ENCODE measurements at places on chromosomes 1 and 21. TPM values are rescaled to one million over a fixed set of nuclear protein-coding genes. Genes with fewer than 3 reads are reported as not detected.

ZNF692 gene
- 92.3 TPM for total RNA-seq

DNA sequence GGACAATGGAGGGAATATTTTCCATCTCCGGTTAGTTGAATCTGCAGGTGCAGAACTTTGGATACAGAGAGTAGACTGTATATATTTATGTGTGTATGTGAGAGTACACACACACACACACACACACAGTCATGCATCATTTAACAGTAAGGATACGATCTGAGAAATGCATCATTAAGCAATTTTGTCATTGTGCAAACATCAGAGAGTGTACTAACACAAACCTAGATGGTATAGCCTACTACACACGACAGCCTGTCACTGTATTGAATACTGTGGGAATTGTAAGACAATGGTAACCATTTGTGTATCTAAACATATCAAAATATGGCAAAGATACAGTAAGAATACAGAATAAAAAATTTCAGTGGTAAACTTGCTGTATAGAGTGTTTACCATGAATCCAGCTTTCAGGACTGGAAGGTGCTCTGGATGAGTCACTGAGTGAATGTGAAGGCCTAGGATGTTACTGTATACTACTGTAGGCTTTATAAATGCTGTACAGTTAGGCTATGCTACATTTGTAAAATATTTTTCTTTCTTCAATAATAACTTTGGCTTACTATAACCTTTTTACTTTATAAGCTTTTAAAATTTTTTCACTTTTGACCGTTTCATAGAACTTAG lies 138.5 kb downstream of the ZZZ3 start:
- H3K4me1 ChIP-seq = peaks cover 4% of the 10 kb centered on the region
- H3K36me3 ChIP-seq = peaks cover 7% of the 10 kb centered on the region
- no peak overlapping the region for H3K4me3 ChIP-seq
- no peak for DNase-seq
- H3K27ac ChIP-seq = no peak overlapping the region

DNA sequence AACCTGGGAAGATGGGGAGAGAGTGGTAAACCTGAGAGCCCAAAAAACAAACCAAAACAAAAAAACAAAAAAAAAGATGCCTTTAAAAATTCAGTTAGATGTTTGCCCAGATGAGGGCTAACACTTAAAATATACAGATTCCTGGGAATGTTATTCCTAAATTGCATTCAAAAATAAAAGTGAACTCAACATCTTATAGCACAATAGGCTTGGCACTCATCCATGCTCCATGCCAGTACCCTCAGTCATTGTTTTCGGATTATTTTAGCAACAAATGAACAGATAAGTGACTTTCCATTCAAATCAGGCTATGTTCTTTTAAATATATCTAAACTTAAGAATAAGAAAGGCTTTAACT lies 3.7 kb downstream of the ATP1A1 start:
- peaks cover 65% of the 10 kb centered on the region for H3K4me1 ChIP-seq
- H3K27me3 ChIP-seq = no peaks in the 10 kb centered on the region
- H3K36me3 ChIP-seq = peaks cover 45% of the 10 kb centered on the region
- H3K4me3 ChIP-seq = peak overlapping the region; percentile 93
- peak overlapping the region; percentile 98 for H3K27ac ChIP-seq

PRKAA2 gene
- 0.02 TPM for total RNA-seq

DNA sequence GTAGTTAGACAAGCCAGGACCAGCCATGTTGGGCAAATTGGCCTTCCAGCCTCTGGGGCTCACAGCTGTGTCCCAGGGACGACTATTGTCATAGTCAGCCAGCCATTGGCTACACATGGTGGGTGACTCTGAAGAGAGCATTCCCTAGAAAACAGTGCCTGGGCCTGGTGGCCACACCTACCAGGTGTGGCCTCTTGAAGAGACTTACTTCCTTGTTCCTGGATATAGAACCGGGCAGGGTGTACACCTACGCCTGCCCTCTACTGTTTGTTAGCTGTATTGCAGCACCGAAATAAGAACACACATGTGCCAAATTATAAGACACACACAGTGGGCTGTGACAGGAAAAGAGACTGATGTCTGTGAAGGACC lies 134.6 kb upstream of the ARHGEF16 start:
- DNase-seq = peak; percentile 71
- H3K4me1 ChIP-seq = peaks cover 16% of the 10 kb centered on the region
- H3K27me3 ChIP-seq = peaks cover 3% of the 10 kb centered on the region
- H3K4me3 ChIP-seq = no peak overlapping the region
- H3K36me3 ChIP-seq = no peaks in the 10 kb centered on the region

DNA sequence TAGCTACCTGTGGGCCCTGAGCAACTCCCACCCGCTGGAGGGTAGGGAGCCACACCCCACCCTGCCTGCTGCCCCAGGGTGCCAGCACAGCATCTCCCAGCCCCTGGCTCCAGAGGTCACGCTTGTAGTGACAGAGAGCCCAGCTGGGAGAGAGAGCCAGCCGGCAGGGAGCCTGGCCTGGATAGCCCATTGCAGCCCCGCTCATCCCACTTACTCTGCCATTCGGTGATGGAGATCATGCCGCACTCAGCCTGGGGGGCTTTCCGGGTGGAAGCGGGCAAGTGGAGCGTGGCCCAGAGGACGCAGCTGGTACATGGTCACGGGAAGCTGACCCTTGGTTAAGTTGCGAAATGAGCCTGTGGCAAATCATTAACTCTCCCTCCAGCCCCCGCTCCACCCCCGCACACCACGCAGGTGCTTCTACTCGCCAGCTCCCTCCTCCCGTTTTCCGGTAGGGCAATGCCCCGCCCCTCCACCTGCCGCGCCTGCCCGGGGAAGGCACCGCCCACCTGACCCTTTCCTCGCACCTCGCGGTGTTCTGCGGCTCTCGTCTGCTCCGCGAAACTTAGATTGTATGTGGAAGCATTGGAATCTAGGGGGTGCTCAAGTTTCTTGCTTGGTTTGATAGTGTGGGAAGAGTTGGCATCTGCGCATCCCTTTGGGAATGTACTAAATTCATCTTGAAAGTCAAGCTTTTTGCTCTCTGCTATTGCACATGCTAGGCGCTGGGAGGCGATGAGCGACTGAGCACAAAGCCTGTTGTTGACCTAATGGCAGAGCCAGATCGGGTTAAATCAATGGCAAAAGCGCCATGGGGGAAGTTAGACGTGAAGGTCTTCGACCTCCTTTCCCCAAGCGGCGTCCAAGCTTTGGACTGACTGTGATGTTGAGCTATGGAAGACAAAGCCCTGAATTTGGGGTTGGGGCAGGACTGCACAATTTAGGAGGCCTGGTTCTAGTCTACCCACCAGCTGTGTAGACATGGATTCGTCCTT lies at the start of gene GOLT1A:
Gene GOLT1A (minus strand): TSS at position 321 of the 995 bp plus-strand sequence. CDS start 82 bp downstream, at position 239.
- H3K27ac ChIP-seq = no peak within 1 kb of the TSS
- H3K4me1 ChIP-seq = peaks cover 8% of the 10 kb centered on the region
- no peaks in the 10 kb centered on the region for H3K36me3 ChIP-seq
- peak within 1 kb of the TSS; percentile 34 for H3K4me3 ChIP-seq

- DNase-seq = no peak
- peaks cover 48% of the 10 kb centered on the region for H3K4me1 ChIP-seq
- peaks cover 2% of the 10 kb centered on the region for H3K36me3 ChIP-seq
- peak overlapping the region; percentile 92 for H3K4me3 ChIP-seq
- H3K27ac ChIP-seq = no peak overlapping the region
Measured at GRCh38 chr1:117608115-117608615, 2.3 kb downstream of the TENT5C start.

CNR2 gene
- not detected for total RNA-seq

- no peak overlapping the region for H3K27ac ChIP-seq
- H3K36me3 ChIP-seq = no peaks in the 10 kb centered on the region
- no peaks in the 10 kb centered on the region for H3K27me3 ChIP-seq
- no peak for DNase-seq
- no peaks in the 10 kb centered on the region for H3K4me1 ChIP-seq
Measured at GRCh38 chr1:194568610-194569009, 1382.2 kb upstream of the B3GALT2 start.

ADAMTSL4 gene
- 0.28 TPM for total RNA-seq

RAB25 gene
- total RNA-seq = 0.77 TPM

GRCh38 chr1:87178441-87178840 lies 150.2 kb upstream of the LMO4 start:
- H3K27ac ChIP-seq = no peak overlapping the region
- H3K4me3 ChIP-seq = no peak overlapping the region
- peaks cover 22% of the 10 kb centered on the region for H3K27me3 ChIP-seq
- DNase-seq = no peak

GRCh38 chr1:185559151-185559550 lies 175.0 kb upstream of the HMCN1 start:
- DNase-seq = no peak
- H3K4me3 ChIP-seq = no peak overlapping the region
- no peaks in the 10 kb centered on the region for H3K36me3 ChIP-seq
- no peaks in the 10 kb centered on the region for H3K27me3 ChIP-seq
- H3K27ac ChIP-seq = no peak overlapping the region

LIPI gene
- total RNA-seq = not detected

GRCh38 chr1:236395230-236395946 lies 1.3 kb downstream of the EDARADD start:
- no peaks in the 10 kb centered on the region for H3K36me3 ChIP-seq
- H3K27ac ChIP-seq = no peak overlapping the region
- H3K4me3 ChIP-seq = peak overlapping the region; percentile 79
- H3K4me1 ChIP-seq = peaks cover 28% of the 10 kb centered on the region
- peak; percentile 63 for DNase-seq

STUM gene
- total RNA-seq = not detected

- H3K27me3 ChIP-seq = peaks cover 7% of the 10 kb centered on the region
- H3K4me1 ChIP-seq = no peaks in the 10 kb centered on the region
- no peaks in the 10 kb centered on the region for H3K36me3 ChIP-seq
Measured at GRCh38 chr1:36918604-36919003, 115.7 kb downstream of the GRIK3 start.

NUAK2 gene
- total RNA-seq = 2.3 TPM

IFI6 gene
- 62.5 TPM for total RNA-seq

GRCh38 chr21:34754690-34755647 lies 86.2 kb downstream of the CLIC6 start:
- no peak overlapping the region for H3K27ac ChIP-seq
- DNase-seq = no peak
- no peaks in the 10 kb centered on the region for H3K4me1 ChIP-seq

DNA sequence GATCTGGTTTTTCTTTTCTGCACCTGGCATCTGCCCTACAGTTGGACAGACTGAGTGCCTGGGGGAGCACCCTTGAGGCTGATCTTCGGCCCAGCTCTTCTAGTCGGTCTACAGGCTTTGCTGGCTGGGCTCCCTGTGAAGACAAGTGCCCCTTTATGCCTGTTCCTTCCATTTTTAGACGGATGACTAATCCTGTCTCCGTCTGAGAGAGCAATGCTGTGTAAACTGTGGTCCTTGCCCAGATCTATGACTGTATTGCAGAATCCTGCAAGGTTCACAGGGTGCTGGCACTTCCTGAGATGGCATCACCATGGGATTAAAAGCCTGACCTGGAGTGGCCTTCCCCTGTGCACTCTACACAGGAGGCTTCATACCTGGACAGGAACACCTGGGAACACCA lies 47.6 kb upstream of the SAMD13 start:
- no peaks in the 10 kb centered on the region for H3K27me3 ChIP-seq
- no peaks in the 10 kb centered on the region for H3K36me3 ChIP-seq
- H3K4me1 ChIP-seq = no peaks in the 10 kb centered on the region
- no peak for DNase-seq

GRCh38 chr1:109134423-109134822 lies 20.5 kb downstream of the ELAPOR1 start:
- peaks cover 27% of the 10 kb centered on the region for H3K4me1 ChIP-seq
- no peak overlapping the region for H3K4me3 ChIP-seq
- H3K36me3 ChIP-seq = no peaks in the 10 kb centered on the region
- peak overlapping the region; percentile 22 for H3K27ac ChIP-seq

DNA sequence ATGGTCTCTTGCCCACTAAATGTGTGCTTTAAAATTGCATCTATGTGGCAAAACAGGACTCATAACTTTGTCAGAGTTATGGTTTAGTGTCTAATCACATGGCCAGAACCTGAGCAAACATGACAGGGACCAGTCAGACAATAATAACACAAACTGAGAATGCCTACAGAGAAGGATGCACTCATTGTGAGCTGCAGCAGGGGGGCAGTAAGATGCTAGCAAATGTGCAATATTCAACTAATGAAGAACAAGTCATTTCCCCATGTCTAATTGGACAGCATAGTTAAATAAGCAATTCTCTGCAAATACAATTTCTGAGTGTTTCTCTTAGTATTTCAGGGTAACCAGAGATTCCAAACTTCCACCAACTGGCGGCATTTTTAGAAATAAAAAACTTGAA lies 30.8 kb downstream of the SPAG17 start:
- H3K4me1 ChIP-seq = no peaks in the 10 kb centered on the region
- H3K27ac ChIP-seq = no peak overlapping the region
- no peaks in the 10 kb centered on the region for H3K36me3 ChIP-seq
- H3K27me3 ChIP-seq = no peaks in the 10 kb centered on the region
- no peak for DNase-seq

- no peak for DNase-seq
- H3K4me1 ChIP-seq = no peaks in the 10 kb centered on the region
- H3K36me3 ChIP-seq = no peaks in the 10 kb centered on the region
- H3K27ac ChIP-seq = no peak overlapping the region
- no peak overlapping the region for H3K4me3 ChIP-seq
- H3K27me3 ChIP-seq = no peaks in the 10 kb centered on the region
Measured at GRCh38 chr1:57295326-57295725, 128.5 kb downstream of the DAB1 start.

NCAM2 gene
- total RNA-seq = not detected

DNA sequence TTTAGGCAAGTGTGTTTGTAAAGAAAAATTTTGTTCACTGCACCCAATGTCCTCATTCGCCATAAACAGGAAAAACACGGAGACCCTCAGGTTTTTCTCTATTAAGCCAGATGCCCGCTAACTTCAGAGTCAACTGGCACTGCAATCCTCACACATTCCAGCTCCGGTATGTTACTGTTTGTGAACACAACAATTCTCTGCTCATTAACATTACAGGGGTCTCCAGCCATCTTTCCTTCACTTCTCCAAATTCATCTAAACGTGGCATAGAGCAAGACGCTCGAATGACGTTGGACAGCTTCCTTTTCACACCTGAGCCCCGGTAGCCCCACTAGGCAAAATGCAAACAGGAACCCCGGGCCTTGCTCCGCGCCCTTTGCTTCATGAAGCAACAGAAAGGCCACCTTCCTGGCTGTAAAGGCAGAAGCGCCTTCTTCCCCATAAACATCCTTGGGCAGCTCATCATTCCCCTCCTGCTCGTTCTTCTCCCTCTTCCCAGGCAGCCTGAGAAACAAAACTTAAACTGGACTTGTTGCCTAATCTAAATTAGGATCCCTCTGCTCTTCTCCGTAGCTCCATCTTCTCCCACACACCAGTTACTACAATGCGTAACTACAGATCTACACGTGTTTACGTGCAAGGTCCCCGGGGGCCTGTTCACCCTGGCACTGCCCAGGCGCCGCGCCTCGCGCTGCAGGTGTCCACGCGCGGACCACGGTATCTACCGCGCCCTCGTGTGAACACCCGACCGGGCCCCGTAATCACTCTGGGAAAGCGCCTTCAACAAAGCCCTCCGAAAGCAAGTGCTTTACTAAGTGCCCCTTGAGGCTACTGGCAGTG lies 1.2 kb downstream of the LBR start:
- peak overlapping the region; percentile 80 for H3K27ac ChIP-seq
- H3K27me3 ChIP-seq = no peaks in the 10 kb centered on the region
- H3K4me1 ChIP-seq = peaks cover 59% of the 10 kb centered on the region
- peaks cover 24% of the 10 kb centered on the region for H3K36me3 ChIP-seq
- DNase-seq = peak; percentile 57

LCE1B gene
- not detected for total RNA-seq

GRCh38 chr1:176789571-176790090 lies 326.7 kb downstream of the PAPPA2 start:
- H3K4me3 ChIP-seq = no peak overlapping the region
- DNase-seq = no peak
- no peaks in the 10 kb centered on the region for H3K4me1 ChIP-seq

COL16A1 gene
- not detected for total RNA-seq

FAM72B gene
- total RNA-seq = 37.1 TPM

AADACL4 gene
- total RNA-seq = not detected
